ENCODE measurements at places on chromosomes 6 and 20. TPM values are rescaled to one million over a fixed set of nuclear protein-coding genes. Genes with fewer than 3 reads are reported as not detected.

TRIM10 gene
- not detected for total RNA-seq

SUMO4 gene
- not detected for total RNA-seq

CTAGE9 gene
- not detected for total RNA-seq

LHFPL5 gene
- total RNA-seq, result not detected

COL21A1 gene
- 0.60 TPM for total RNA-seq

KHDC1L gene
- total RNA-seq, result 0.32 TPM

ADTRP gene
- 0.71 TPM for total RNA-seq

HCRTR2 gene
- not detected for total RNA-seq

RBPJL gene
- total RNA-seq, result not detected

LCA5 gene
- 1.3 TPM for total RNA-seq

MTCH1 gene
- 132 TPM for total RNA-seq

SNAP91 gene
- total RNA-seq, result 0.14 TPM

CPXM1 gene
- not detected for total RNA-seq

IRF4 gene
- total RNA-seq, result 0.34 TPM

OR2B6 gene
- not detected for total RNA-seq

CALHM6 gene
- not detected for total RNA-seq

RAD21L1 gene
- not detected for total RNA-seq

EPPIN gene
- not detected for total RNA-seq

CDH22 gene
- total RNA-seq, result 0.09 TPM

FNDC11 gene
- total RNA-seq, result 0.09 TPM

FAM229B gene
- total RNA-seq, result 10.6 TPM

Data from A549 treated with ZK216348 at 1 μM for 4 hours (cell line).